ENCODE measurements at places on chromosomes 1 and 21.

DNA sequence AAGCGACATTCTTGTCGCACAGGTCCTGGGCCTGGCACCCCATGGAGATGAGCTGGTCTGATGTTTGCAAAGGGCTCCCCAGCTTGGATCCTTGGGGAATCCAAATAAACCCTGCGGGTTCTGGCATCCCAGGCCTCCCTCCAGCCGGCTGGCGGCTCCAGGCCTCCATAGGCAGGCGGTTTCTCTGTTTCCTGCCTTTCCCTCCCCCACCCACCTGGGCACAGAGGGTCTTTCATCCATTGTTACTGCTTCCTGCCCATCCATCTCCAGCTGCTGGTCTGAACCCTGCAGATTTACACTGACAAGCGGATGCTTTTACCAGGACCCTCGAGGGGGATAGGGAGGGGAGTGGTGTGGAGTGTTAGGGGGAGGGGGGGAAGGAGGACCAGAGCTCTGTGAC is 39.1 kb upstream of the ID3 start:
- no peak for DNase-seq

GRCh38 chr1:203095061-203095690 is 9.4 kb upstream of the MYOG start:
- no peak for DNase-seq

- DNase-seq, result no peak
These were observed 188.7 kb downstream of the COL11A1 start for GRCh38 chr1:102919659-102920058.

- DNase-seq, result peak; percentile 11
These were observed 101.9 kb upstream of the SOD1 start for GRCh38 chr21:31557421-31558188.

GRCh38 chr1:5681654-5682053 is 310.6 kb downstream of the NPHP4 start:
- DNase-seq, result no peak

- DNase-seq, result no peak
These were observed 61.6 kb upstream of the ATP2B4 start for GRCh38 chr1:203565049-203565448.

DNA sequence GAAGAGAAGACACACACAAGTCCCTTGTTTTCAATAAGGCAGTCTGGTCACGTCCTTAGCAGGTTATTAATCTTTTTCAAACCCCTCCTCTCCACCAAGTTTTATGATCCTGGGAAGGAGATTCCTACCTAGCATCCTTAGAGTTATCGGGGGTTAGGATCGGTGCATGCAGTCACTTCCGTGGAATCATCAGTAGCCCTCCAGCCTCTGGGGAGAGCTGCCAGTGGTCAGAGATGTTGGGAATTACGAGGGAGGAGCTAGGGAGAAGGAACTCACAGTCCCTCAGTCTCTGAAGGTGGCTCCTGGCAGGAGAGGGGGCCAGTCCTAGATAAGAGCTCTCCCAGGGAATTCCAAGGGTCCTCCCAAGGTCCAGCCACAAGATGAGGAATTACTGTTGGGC is 57.7 kb upstream of the ATP5PO start:
- no peak for DNase-seq

GRCh38 chr1:229620876-229621275 is 5.0 kb downstream of the TAF5L start:
- no peak for DNase-seq

GRCh38 chr1:41878911-41879310 is 39.8 kb downstream of the HIVEP3 start:
- no peak for DNase-seq

- no peak for DNase-seq
These were observed 81.5 kb upstream of the ZP4 start for GRCh38 chr1:237972186-237972585.

- no peak for DNase-seq
These were observed 55.5 kb downstream of the MORN1 start for GRCh38 chr1:2335721-2336455.

DNA sequence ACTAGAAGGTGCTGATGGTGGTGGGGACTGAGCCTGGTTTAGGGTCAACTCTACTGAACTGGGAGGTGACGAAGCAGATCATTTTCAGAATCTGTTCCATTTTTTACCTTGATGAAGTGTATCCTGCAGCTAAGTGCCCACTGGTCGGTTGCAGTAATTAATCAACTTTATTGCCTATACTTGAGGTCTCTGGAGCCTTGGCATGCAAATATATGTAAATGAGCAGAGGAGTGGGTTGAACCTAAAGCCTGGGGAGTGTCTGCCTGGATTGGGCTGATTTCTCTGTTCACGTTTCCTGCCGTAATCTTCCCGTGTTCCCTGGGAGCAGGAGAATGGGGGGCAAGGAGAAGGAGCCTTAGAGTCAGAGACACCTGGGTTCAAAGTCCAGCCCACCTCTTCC is 286.8 kb downstream of the PTPRU start:
- DNase-seq, result no peak

DNA sequence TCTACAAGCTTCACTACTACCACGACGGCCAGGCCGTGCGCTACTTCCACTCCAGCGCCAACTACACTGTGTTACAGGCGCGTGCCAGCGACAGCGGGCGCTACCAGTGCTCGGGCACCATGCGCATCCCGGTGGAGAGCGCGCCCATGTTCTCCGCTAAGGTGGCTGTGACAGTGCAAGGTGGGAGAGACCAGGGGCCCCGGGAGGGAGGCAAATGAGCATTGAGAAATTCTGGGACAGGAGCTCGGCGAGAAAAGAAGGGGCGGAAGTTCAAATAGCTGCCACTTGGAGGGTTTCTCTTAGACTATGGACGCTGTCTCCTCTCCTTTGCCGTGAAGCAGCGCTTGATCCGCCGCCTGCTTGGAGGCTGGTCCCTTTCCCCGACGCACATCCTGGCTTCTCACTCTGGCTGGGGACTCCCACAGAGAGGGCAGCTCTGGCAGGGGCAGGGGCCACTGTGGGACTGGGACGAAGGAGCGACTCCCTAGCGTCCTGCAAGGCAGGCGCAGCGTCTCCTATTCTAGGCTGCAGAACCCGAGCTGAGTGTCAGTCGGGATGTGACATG is 4.6 kb downstream of the FCRLB start:
- DNase-seq, result peak; percentile 26

DNA sequence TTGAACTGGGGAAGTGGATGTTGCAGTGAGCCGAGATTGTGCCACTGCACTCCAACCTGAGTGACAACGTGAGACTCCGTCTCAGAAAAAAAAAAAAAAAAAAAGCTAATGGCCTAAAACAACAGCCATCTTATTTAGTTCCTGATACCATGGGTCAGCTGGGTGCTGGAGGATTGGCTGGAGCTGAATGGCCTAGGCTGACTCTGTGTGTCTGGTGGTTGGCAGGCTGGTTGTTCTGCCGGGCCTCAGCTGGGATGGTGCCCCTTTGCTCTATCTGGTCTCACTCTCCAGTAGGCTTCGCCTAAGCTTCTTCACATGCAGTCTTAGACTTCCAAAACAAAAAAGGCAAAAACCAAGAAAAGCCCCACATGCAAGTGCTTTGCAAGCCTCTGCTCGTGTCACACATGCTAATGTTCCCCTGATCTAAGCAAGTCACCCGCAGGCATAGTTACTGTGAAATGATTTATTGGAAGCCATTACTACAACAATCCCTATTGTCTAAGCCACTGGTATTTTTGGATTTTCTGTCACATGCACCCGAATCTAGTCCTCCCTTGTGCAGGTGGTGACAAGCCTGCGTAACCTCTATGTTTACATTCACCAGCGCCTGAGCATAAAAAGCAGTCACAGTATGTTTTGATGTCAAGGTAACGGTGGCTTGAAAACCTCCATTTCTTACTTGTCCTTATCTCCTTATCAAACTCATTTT is 39.6 kb upstream of the KANK4 start:
- DNase-seq, result no peak

- DNase-seq, result no peak
These were observed 281.1 kb downstream of the MRPL39 start for GRCh38 chr21:25326181-25326580.

DNA sequence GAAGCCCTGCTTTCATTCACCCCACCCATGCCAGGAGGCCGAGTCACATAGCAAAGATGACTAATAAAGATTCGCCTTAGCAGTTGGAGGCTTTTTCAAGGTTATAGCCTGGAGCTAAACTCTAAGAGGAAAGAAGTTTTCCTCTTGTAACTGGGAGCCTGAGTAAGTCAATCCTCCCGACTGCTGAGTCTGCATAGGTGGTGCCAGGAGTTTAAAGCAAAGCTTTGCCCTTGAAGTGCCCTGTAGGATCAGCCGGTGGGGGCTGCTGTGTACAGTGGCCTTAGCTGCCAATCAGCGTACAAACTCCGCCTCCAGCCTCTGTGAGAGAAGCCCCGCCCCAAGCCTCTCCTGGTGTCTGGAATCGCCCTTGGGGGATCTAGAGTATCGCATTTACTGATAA is 147.5 kb upstream of the SPATA6 start:
- no peak for DNase-seq

- no peak for DNase-seq
These were observed 476.5 kb downstream of the BRINP3 start for GRCh38 chr1:190001187-190001586.

- DNase-seq, result peak; percentile 63
These were observed 16.2 kb downstream of the PLEKHO1 start for GRCh38 chr1:150165622-150166612.
